ENCODE measurements at places on chromosomes 3 and 15.

DNA sequence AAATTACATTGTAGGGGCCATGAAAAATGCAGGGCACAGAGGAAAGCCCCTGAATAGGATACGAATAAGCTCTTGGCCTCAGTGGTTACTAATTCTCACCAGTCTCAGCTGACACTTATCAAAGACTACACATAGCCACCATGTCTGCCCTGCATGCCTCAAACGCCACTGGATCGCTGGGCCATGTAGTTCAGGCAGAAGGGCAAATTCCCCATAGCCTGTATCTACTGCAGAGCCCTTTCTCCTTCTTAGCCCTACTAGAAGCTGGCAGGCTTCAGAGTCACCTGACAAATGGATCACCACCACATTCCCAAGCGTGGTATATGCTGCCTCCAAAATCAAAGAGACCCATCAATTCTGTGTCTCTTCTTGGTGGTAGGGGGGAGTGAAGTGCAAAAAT lies 177.4 kb downstream of the MINAR1 start:
- DNase-seq = no peak

DNA sequence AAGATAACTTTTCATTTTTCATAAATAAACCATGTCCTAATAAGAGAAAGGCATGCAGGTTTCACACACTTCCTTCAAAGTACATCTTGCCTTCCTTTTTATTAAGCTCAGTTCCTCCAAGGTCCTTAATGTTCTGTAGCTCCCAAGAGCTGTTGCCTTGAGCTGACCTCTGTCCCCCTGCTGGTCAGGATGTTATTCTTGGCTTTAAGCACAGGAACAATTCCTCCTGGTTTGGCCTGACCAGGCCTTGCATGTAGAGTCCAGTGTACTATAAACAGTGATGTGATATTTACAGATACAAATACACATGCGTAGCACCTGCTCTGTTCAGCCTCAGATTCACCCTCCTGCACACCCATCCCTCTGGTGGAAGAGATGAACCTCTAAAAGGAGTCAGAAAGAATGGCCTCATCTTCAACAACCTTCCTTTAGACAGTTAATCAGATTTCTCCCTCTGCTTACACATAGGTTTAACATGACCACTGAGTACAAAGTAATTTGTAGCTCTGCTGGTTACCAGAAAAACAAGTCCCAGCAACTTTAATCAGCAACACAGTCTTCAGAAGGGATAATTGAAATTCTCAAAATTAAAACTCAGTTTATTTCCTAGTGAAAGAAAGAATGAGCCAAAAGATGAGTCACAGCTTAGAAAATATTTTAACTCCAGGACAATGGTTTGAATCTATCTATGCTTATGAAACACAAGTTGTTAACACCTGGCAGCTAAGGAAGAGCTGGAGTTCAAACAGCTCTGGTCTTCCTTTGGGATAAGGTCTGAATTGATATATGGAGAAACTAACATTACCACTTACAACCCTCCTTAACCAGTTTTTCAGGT lies 46.5 kb downstream of the PTPN9 start:
- DNase-seq = no peak

GRCh38 chr15:101841656-101842055 lies 29.7 kb downstream of the OR4F15 start:
- no peak for DNase-seq

DNA sequence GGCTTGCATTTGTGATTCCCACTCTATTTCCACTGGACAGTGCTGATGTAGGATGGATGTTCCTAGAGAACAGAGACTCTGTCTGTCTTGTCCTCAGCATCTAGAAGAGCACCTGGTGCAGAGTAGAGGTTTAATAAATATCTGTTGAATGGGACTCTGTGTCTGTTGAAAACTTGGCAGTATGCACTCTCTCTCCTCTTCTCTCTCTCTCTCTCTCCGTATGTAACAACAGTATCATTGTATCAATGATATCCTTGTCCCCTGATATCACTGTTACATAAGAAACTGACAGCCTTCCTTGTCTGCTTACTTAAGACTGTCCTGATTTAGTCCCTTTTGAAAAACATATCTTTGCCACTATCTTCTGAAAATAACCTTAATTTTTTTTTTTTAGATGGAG lies 24.3 kb upstream of the MGLL start:
- no peak for DNase-seq

DNA sequence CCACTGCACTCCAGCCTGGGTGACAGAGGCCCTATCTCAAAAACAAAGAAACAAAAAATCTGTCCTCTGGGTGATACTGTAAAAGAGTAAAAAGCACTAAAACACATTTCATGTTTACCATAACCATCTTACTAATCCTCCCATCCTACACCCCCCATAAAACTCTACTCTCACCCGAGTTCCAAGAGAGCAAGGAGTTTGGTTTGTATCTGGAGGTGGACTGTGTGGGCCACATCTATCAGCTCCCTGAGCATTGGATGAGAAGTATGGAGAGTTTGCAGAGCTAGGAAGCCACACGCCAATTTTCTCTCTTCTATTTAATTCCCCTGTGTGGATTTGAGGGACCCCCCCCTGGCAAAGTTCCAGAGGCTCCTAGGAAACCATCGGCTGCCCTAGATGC lies 80.0 kb downstream of the ATP10A start:
- no peak for DNase-seq

- no peak for DNase-seq
These were observed 196.0 kb downstream of the ADAMTS9 start for GRCh38 chr3:64491843-64492242.

DNA sequence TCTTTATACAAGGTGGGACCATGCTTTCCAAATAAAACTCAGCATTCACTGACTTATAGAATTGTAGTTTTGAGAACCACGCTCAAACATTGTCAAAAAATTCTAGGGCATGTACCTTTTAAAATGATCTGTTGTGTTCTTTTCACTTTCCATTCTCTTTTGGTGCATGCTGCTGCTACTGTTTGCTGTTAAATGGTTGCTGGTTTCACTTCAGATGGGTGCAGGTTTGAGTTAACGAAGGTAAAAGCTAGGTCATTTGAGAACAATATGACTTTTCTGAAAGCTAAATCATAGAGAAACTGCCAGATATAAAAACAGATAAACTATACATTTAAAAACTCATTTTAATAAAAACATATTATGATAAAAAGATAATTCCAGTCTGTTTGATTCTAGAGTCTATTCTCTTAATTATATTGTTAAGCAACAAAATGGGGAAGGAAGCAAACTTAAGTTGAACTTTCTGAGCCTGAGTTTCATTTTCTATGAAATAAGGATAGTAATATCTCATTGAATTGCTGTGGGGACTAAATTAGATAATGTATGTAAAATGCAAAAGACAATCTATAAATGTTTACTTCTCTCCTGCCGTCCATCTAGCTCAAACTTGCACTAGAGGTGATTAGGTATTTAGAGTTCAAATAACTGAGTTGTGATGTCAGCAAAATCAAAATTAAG lies 82.4 kb downstream of the OXSM start:
- DNase-seq = no peak

- DNase-seq = no peak
These were observed 9.2 kb upstream of the ACAN start for GRCh38 chr15:88794001-88794400.

- no peak for DNase-seq
These were observed 68.7 kb upstream of the MB21D2 start for GRCh38 chr3:192986379-192986778.

DNA sequence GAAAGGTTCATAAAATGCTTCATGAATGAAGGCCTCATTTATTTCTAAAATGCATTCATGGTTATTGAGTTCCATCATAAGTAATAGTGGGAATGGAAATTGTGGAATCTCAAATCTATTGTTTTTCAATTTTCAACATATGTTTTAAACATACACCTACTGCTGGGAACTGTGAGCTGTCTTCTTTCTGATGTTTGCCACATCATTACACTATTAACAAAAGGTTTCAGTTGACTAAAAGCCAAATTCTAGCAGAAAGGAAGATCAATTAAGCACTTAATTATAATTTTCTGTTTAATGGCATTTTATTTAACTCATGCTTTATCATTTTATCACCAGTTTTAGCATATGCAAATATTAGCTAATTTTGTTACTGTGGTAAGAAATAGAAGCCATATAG lies 13.8 kb upstream of the TBC1D23 start:
- DNase-seq = no peak

DNA sequence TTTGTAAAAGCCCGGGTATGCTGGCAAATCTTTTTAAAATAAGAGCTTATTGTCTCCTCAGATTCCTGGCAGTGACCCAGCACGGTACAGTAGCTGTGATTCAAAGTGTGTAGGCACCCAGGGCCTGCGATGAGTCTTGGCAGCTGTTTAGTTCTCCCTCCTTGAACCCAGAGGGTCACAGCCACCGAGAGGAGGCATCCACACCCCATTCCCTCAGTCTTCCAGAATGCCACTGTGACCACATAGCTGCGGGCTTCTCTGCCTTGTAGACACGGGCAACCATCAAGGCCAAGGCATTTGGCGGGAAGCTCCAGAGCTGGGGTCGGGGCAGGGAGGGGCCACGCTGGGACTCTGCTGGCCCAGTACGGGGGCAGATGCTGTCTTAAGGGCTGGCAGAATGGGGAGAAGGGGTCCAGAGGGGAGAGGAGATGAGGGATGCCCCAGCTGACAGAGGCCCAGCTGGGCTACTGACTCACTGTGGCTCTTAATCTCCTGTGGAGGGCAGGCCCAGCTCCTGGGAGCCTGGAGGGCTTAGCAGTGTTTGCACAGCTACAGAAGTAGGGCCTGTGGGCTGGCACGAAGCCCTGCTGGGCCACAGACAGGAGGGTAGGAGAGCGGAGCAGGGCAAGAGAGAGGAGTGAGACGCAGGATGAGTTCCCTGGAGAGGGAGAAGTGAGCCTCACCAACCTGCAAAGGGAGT lies 68.8 kb upstream of the DLG1 start:
- DNase-seq = no peak

DNA sequence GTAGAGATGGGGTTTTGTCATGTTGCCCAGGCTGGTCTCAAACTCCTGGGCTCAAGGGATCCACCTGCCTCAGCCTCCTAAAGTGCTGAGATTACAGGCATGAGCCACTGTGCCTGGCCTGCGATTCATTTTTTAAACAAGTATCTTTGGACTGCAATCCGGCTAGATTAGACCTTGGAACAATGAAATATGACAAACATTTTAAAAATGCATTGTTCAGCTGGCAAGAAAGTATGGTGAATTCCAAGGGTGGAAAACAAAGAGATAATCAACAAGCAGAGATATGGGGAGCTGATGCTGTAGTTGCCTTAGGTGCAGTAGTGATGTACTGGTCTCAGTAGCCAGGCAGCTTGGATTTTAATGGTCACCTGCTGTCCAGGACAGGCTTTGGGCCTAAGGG lies 95.8 kb upstream of the GOLGA8J start:
- DNase-seq = no peak

DNA sequence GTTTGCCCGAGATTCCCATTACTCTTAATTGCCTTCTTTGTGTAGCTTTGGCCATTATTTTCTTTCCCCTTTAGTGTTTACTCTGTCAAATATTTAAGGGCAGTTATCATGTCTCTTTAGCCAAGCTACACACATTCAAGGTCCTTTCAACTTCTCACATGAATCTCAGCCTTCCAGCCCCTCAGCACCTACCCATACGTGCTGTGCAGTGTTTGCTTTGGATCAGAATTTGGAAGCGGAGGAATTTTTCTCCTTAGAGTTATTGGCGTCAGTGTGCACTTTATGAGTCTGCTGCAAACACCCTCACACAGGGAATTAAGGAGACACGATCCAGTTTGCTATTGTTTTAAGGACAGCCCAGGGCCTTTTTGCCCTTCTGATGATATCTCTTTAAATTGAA lies 231.6 kb downstream of the CACNA2D3 start:
- no peak for DNase-seq

DNA sequence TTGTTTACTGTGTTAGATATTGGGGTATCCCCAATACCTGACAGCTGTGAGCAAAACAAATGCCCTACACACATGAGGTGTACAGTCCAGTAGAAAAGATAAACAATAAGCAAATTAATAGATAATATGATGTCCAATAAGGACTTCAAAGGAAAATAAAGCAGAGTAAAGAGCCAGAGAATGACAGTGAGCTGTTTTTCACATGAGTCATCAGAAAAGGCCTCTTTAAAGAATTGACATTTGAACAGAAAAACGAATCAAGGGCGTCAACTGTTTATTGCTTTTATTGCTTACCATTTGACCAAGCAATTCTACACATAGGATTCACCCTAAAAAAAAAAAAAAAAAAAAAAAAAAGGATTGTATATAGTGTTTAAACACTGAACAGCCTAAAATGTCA lies 96.6 kb upstream of the FLNB start:
- no peak for DNase-seq

- no peak for DNase-seq
These were observed 94.6 kb downstream of the ITPR1 start for GRCh38 chr3:4587838-4588105.

- DNase-seq = peak; percentile 80
These were observed 39.7 kb upstream of the VEPH1 start for GRCh38 chr3:157542711-157543500.

DNA sequence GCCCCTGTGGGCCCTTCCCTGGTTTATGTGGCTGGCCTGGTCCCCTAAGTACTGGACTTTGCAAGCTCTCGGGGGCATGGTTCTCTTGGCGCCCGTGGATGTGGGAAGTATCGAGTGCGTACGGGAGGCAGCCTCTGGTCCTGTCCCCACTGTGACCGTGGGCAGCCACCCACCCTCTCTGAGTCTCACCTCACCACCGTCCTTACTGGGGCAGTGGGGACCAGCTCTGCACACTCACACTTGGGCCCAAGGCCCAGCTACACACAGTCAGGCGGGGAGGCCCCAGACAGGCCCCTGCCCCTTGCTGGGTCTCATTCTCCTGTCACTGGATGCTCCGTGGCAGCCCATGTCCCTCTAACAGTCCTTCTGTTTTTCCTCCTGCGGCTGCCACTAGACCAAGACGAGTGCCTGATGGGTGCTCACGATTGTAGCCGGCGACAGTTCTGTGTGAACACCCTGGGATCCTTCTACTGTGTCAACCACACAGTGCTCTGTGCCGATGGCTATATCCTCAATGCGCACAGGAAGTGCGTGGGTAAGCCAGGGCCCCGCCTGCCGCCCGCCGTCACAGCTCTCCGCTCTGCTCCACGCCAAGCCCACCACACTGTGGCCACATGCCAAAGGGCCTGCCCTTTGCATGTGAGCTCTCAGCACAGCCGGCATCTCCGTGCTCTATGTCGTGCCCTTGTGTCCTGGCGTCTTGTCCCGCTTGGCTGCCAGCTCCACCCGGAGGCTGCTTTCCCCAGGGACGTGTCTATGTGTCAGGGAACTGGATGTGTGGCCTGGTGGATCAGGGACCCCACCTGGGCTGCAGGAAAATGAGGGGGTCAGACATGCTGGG lies 72.7 kb downstream of the FBLN2 start:
- DNase-seq = no peak
